ENCODE measurements at places on chromosomes 12 and 14.

- DNase-seq, result no peak
These were observed 16.3 kb upstream of the IRF2BPL start for GRCh38 chr14:77044783-77045237.

DNA sequence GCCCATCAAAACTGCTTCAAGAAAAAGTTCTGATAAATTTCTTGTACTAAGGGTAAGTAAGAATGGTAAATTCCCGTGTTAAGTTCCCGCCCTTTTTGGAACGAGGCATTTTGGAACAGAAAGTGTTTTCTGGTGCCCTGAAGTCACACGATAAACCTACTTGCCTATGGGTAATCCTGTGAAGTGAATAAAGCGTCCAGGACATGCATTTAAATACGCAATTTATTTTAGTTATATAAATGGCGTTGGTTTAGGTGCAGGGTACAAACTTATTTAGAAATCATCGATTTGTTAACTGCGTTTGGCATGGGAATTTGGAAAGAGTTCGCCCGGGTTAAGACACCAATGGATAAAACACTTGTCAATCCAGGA, 715 bp upstream of the RAP1B start:
- no peak for DNase-seq

- no peak for DNase-seq
These were observed 67.5 kb downstream of the B4GALNT3 start for GRCh38 chr12:527241-527640.

DNA sequence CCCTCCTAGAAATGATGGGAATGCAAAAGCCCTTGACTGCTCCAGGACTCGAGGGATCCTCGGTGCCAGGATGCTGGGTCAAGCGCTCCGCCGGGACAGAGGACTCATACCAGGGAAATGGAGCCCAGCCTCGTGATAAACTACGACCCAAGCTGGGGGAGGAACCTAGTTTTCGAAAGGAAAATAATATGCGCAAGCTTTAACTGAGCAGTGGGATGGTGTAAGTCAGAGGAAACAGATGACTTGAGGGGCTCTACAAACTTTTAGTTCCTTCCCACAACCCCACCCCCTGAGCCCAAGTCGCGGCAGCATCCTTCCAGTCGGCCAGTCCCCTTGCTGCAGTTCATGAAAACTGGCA, 654 bp upstream of the SUPT16H start:
- DNase-seq, result no peak

DNA sequence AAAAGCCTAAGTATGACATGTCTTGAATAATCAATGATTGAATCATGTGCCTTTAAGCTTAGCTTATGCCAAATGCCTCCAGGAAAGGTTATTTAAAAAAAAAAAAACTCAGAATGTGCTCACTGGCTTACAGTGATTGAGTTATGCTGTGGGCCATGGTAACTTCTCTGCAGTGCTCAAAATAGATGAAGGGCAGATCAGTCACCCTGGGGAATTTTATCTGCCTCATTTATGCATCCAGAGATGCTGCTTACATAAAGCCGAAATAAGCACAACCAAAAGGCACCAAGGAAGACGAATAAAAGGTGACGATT, 118.7 kb upstream of the MDM1 start:
- DNase-seq, result no peak
